Karpas-422 (cell line): ENCODE measurements at places on chromosomes 2 and 18. TPM values are rescaled to one million over a fixed set of nuclear protein-coding genes. Genes with fewer than 3 reads are reported as not detected.

GRCh38 chr2:11007331-11008264, 95.9 kb downstream of the KCNF1 start:
- no peak overlapping the region for H3K27ac ChIP-seq
- DNase-seq, result no peak
- H3K36me3 ChIP-seq, result no peaks in the 10 kb centered on the region
- no peaks in the 10 kb centered on the region for H3K27me3 ChIP-seq
- H3K4me3 ChIP-seq, result no peak overlapping the region

DNA sequence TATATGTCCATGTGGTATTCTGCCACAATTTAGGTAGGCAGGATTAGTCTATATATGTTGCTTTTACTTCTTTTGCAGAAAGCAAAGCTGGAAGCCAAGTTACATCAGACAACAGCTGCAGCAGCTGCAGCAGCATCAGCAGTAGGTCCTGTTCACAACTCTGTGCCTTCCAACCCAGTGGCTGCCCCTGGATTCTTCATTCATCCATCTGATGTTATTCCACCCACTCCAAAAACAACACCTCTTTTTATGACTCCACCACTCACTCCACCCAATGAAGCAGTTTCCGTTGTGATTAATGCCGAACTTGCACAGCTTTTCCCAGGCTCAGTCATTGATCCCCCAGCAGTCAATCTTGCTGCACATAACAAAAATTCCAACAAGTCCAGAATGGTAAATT, 107.6 kb downstream of the BIRC6 start:
- H3K27me3 ChIP-seq, result no peaks in the 10 kb centered on the region
- peaks cover 58% of the 10 kb centered on the region for H3K36me3 ChIP-seq
- no peak overlapping the region for H3K27ac ChIP-seq
- H3K4me3 ChIP-seq, result no peak overlapping the region

GRCh38 chr2:627926-628560, 49.2 kb downstream of the TMEM18 start:
- no peak overlapping the region for H3K27ac ChIP-seq
- DNase-seq, result no peak
- H3K27me3 ChIP-seq, result no peaks in the 10 kb centered on the region
- H3K4me1 ChIP-seq, result no peaks in the 10 kb centered on the region

- no peaks in the 10 kb centered on the region for H3K27me3 ChIP-seq
- no peaks in the 10 kb centered on the region for H3K36me3 ChIP-seq
- no peak overlapping the region for H3K4me3 ChIP-seq
- H3K27ac ChIP-seq, result no peak overlapping the region
- no peaks in the 10 kb centered on the region for H3K4me1 ChIP-seq
These were observed 53.3 kb downstream of the GULP1 start for GRCh38 chr2:188345020-188345419.

DNA sequence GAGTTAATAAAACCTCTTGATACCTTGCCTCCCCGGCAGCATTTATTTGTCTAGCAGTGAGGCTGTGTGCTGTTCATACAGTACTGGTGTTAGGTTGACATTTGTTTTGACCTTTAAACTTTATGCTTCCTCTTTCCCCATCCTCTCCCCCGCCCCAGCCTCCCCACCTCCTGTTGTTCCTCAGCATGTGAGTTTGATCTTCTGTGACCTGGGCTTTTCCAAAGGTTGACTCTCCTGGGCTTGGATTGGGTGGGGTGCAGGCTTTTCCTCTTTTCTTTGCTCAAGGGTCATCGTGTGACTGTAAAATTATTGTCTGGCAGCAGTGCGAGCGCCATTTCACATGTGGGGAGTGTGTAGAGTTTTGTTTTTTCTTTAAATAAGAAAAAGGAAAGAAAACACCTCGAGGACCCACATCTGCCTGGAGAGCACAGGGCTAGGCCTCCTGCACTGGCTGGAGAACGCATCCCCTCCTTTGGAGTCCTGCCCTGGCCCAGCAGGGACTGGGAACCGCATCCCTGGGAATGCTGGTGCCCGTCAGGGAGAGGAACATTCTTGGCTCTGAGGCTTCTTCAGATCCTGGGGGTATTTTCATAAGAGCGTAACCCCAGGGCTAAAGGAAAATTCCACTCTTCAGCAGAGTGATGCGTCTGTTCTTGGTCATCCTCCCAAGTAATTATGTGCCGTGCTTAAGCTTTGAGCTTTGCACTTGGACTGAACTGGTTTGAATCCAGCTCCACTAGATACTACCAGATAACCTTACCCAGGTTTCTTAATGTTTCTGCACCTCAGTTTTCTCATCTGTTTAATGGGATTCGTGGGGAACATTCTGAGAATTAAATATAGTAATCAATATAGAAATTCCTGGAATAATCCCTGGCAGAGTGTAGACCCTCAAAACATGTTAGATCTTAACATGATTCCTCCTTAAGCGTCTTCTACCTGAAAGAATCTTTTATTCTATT, 91.5 kb downstream of the SETBP1 start:
- H3K27ac ChIP-seq, result no peak overlapping the region
- no peaks in the 10 kb centered on the region for H3K36me3 ChIP-seq
- H3K4me3 ChIP-seq, result no peak overlapping the region
- no peak for DNase-seq
- H3K4me1 ChIP-seq, result no peaks in the 10 kb centered on the region

DNA sequence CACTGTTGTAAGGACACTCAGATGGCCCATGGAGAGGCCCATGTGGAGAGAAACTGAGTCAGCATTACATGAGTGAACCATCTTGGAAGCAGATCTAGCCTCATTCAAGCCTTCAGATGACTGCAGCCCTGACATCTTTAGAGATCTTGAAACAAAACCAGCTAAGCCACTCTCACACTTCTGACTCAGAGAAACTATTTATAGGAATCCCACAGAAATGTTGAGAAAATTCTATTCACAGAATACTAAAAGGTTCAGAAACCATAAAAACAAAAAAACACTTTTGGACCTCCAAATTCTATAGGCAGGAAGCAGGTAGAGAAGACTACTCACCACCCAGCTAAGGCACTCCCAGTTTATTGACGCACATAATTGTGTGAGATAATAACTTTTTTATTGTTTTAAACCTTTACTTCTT, 8.7 kb downstream of the TMEM169 start:
- no peak for DNase-seq
- H3K27ac ChIP-seq, result no peak overlapping the region
- no peak overlapping the region for H3K4me3 ChIP-seq
- H3K4me1 ChIP-seq, result no peaks in the 10 kb centered on the region

- peaks cover 24% of the 10 kb centered on the region for H3K4me1 ChIP-seq
- no peaks in the 10 kb centered on the region for H3K36me3 ChIP-seq
- no peak overlapping the region for H3K4me3 ChIP-seq
- no peak overlapping the region for H3K27ac ChIP-seq
These were observed 53.6 kb downstream of the CDK15 start for GRCh38 chr2:201859949-201860348.

- no peak overlapping the region for H3K27ac ChIP-seq
- no peak for DNase-seq
- no peaks in the 10 kb centered on the region for H3K36me3 ChIP-seq
- no peak overlapping the region for H3K4me3 ChIP-seq
These were observed 47.1 kb downstream of the KCNG3 start for GRCh38 chr2:42446503-42447271.

DNA sequence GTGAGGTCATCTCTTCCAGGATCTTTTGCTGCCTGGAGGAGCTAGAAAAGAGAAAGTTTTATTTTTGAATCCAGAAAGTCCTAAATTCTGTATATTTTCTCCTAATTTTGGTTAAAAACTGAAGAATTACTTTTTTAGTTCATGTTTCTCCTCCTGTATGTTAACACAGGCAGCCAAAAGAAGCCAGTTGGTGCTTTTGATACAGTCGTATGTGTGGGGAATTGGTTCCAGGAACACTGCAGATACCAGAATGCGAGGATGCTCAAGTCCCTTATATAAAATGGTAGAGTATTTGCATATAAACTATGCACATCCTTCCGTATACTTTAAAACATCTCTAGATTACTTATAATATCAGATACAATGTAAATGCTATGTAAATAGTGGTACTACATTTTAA, 22.6 kb upstream of the ADAM23 start:
- H3K4me1 ChIP-seq, result no peaks in the 10 kb centered on the region
- H3K27ac ChIP-seq, result no peak overlapping the region
- H3K27me3 ChIP-seq, result 0 out of 2 replicates have a peak, but pooled peaks cover 4% of the 10 kb centered on the region
- DNase-seq, result no peak

- H3K36me3 ChIP-seq, result no peaks in the 10 kb centered on the region
- H3K4me3 ChIP-seq, result no peak overlapping the region
- no peak for DNase-seq
These were observed 14.9 kb downstream of the RBKS start for GRCh38 chr2:27875089-27875881.

- peak; percentile 61 for DNase-seq
- H3K27me3 ChIP-seq, result no peaks in the 10 kb centered on the region
- H3K27ac ChIP-seq, result peak overlapping the region; percentile 26; the same call in 1 of the 2 replicates
- peak overlapping the region; percentile 90 for H3K4me3 ChIP-seq
- H3K36me3 ChIP-seq, result 0 out of 2 replicates have a peak, but pooled peaks cover 3% of the 10 kb centered on the region
- peaks cover 20% of the 10 kb centered on the region for H3K4me1 ChIP-seq
These were observed 2.0 kb downstream of the WDR35 start for GRCh38 chr2:19987936-19988335.

GRCh38 chr2:200039724-200040650, 84.6 kb downstream of the MAIP1 start:
- no peaks in the 10 kb centered on the region for H3K4me1 ChIP-seq
- no peak overlapping the region for H3K27ac ChIP-seq
- no peak overlapping the region for H3K4me3 ChIP-seq
- no peaks in the 10 kb centered on the region for H3K36me3 ChIP-seq

DNA sequence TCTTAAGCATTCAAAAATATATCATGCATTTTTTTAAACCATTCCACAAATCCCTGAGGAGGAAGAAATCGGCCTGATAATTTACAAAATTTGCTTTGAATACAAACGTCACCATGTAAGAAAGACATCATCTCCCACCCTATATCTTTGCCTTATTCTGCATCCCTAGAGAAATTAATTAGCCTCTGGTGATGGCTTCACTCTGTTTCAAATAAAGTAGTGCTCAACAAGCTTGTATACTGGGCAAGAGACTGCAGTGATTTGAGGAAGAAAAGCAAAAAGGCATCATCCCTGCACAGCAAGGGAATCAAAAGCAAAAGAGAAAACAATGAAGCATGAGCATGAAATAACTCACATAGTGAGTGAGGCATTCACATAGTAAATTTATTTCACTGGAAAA, 375.5 kb downstream of the CDH7 start:
- no peaks in the 10 kb centered on the region for H3K4me1 ChIP-seq
- no peak for DNase-seq
- H3K27ac ChIP-seq, result no peak overlapping the region
- no peak overlapping the region for H3K4me3 ChIP-seq
- H3K27me3 ChIP-seq, result no peaks in the 10 kb centered on the region

GRCh38 chr2:63842149-63843061, 709 bp downstream of the UGP2 start:
- peak overlapping the region; percentile 70 for H3K4me3 ChIP-seq
- no peaks in the 10 kb centered on the region for H3K27me3 ChIP-seq
- peak overlapping the region; percentile 95 for H3K27ac ChIP-seq
- peaks cover 60% of the 10 kb centered on the region for H3K4me1 ChIP-seq
- peaks cover 36% of the 10 kb centered on the region for H3K36me3 ChIP-seq

DNA sequence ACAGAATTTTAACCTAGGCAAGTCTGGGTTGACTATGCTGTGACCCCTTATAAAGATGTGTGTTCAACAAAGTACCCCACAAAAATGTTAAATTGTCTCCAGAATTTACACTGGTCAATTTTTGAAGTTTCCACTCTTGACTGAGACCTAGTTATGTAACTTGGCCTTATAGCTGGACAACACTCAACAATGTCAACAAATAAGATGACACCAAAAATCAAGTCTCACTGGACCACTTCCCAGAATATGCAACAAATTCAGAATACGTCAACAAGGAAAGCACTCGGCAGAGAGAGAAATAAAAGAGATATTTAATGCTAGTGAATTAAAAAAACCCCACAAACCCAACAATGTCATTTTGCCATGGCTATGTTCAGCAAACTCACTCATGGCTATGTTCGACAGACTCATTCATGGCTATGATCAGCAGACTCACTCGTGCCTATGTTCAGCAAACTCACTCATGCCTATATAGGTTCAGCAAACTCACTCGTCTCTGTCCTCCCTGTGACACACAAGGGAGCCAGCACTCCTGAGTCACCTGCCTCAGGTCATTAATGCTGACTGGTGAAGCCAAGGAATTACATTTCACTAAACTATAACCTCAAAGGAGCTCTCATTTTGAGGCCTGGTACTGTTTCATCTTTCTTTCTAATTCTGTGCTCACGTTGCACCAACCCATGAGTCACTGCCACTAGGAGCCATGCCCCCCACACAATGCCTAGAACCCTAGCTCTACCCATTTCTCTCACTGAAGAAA, 72.7 kb downstream of the PTPN2 start:
- H3K4me1 ChIP-seq, result no peaks in the 10 kb centered on the region; the same call in 1 of the 2 replicates
- no peaks in the 10 kb centered on the region for H3K27me3 ChIP-seq
- H3K4me3 ChIP-seq, result no peak overlapping the region
- no peak for DNase-seq

DNA sequence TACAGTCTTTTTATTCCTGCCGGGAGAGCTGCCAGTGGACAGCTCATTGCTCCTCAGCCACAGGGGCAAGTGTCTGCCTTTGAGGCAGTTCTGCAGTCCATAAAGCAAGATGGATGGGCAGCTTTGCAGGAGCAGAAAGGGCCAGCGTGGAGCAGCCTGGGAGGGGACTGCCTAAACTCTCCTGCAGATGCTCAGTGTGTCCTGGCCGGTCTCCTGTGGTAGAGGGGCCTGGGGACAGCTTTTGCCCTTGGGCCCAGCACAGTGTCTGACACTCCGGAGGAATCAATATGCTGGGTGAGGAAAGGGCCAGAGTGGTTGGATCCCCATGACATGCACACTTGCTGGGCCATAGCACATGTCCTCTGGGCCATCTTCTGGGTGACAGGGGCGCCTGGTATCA, 65.7 kb upstream of the DAPL1 start:
- H3K4me3 ChIP-seq, result no peak overlapping the region
- no peaks in the 10 kb centered on the region for H3K27me3 ChIP-seq
- H3K36me3 ChIP-seq, result no peaks in the 10 kb centered on the region
- no peaks in the 10 kb centered on the region for H3K4me1 ChIP-seq
- DNase-seq, result no peak

- no peak overlapping the region for H3K27ac ChIP-seq
- H3K4me3 ChIP-seq, result no peak overlapping the region
- DNase-seq, result no peak
- H3K36me3 ChIP-seq, result no peaks in the 10 kb centered on the region
- H3K27me3 ChIP-seq, result no peaks in the 10 kb centered on the region
These were observed 35.1 kb downstream of the FAM117B start for GRCh38 chr2:202669841-202670240.

GRCh38 chr18:730692-731091, 18.3 kb upstream of the ENOSF1 start:
- no peaks in the 10 kb centered on the region for H3K4me1 ChIP-seq
- H3K27me3 ChIP-seq, result no peaks in the 10 kb centered on the region
- DNase-seq, result peak; percentile 14

- no peaks in the 10 kb centered on the region for H3K36me3 ChIP-seq
- H3K4me3 ChIP-seq, result no peak overlapping the region
- H3K4me1 ChIP-seq, result no peaks in the 10 kb centered on the region
- no peak overlapping the region for H3K27ac ChIP-seq
These were observed 52.6 kb downstream of the RHBDD1 start for GRCh38 chr2:226888378-226888965.

Gene AKAIN1
- total RNA-seq, result not detected in 2 replicates

Gene KDSR
- 56.8 and 64.4 TPM in 2 replicates for total RNA-seq

Gene PHLPP1
- 5.1 and 6.3 TPM in 2 replicates for total RNA-seq

Gene MCFD2
- total RNA-seq, result 37.8 and 47.6 TPM in 2 replicates

Gene SPEG
- total RNA-seq, result not detected in 2 replicates

Gene ADD2
- total RNA-seq, result not detected in 2 replicates
